SK-N-DZ (cell line): ENCODE measurements at places on chromosomes 2 and 18.

GRCh38 chr2:200655918-200656580 lies 70.2 kb downstream of the AOX1 start:
- no peak for DNase-seq

GRCh38 chr18:48750485-48751175 lies 200.1 kb downstream of the SMAD7 start:
- no peak for DNase-seq

GRCh38 chr18:65938592-65939372 lies 188.0 kb downstream of the CDH7 start:
- peak; percentile 57 for DNase-seq

- DNase-seq: no peak
Measured at GRCh38 chr2:101725515-101726192, 28.1 kb downstream of the MAP4K4 start.

- no peak for DNase-seq
Measured at GRCh38 chr18:53997064-53997463, 227.4 kb downstream of the MBD2 start.

GRCh38 chr2:217471319-217471718 lies 531.5 kb downstream of the TNS1 start:
- no peak for DNase-seq

- peak; percentile 66 for DNase-seq
Measured at GRCh38 chr2:47016172-47016913, 100.7 kb upstream of the MCFD2 start.

GRCh38 chr2:1544478-1545069 lies 131.3 kb downstream of the TPO start:
- no peak for DNase-seq

GRCh38 chr2:28670856-28671255 lies 80.8 kb upstream of the PPP1CB start:
- DNase-seq: no peak

- no peak for DNase-seq
Measured at GRCh38 chr18:67476585-67476984, 39.9 kb downstream of the DSEL start.

DNA sequence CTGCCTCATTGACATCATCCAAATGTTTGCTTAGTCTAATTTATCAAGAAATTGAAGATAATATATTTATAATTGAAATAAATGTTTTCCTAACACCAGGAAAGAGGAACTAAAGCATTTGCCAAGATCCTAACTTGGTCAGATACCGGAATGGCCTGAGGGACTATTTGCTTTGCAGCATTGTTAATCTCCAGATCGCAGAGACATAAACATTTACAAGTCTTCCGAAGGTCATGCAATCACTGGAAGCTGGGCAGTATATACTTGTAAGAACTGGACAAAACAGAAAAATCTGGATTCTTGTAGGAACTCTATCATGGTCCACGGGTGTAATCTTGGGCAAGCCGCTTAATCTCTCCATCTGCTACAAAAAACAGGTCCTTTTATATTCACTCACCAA lies 42.2 kb downstream of the CYBRD1 start:
- no peak for DNase-seq

GRCh38 chr2:10350761-10351160 lies 48.1 kb downstream of the HPCAL1 start:
- no peak for DNase-seq

DNA sequence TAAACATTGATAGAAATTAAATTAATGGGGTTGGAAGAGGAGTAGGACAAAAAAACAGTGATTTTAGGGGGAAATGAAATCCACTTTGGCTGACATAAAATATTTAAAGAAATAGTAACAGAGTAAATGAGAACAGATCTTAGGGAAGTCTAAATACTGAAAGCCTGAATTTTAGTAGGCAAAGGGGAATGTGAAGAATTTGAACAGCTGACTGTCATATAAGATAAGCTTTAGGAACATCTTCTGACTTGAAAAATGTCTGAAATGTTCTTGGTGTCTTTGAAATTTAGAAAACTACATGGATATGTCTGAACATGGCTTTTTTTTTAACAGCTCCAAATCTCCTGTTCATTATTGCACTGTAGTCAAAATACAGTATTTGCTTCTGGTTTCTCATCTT lies 150.3 kb downstream of the CALCRL start:
- DNase-seq: no peak

DNA sequence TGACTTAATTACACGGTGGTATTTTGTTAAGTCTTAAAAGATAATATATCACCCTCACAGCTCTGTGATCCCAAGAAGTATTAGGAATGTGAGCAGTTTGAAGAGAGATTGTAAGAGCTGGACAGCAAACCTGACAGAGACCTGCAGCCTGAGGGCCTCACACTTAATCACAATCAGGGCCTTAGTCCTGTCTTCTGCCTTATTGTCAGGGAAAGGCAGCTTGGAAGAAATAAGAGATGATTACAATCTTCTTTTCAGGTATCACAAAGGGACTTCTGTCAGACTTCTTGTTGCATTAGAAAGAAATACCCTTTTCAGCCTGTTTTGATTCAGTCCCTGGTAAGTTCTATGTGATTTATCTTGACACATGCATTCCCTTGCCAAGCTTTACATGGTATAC lies 1433.8 kb upstream of the SLC39A10 start:
- DNase-seq: no peak

- DNase-seq: no peak
Measured at GRCh38 chr18:37527395-37527794, 38.2 kb downstream of the CELF4 start.

GRCh38 chr18:8595445-8595844 lies 13.8 kb upstream of the RAB12 start:
- no peak for DNase-seq

- DNase-seq: no peak
Measured at GRCh38 chr18:46035696-46036680, 36.1 kb downstream of the PSTPIP2 start.

GRCh38 chr2:191840921-191841320 lies 6.0 kb downstream of the CAVIN2 start:
- no peak for DNase-seq

DNA sequence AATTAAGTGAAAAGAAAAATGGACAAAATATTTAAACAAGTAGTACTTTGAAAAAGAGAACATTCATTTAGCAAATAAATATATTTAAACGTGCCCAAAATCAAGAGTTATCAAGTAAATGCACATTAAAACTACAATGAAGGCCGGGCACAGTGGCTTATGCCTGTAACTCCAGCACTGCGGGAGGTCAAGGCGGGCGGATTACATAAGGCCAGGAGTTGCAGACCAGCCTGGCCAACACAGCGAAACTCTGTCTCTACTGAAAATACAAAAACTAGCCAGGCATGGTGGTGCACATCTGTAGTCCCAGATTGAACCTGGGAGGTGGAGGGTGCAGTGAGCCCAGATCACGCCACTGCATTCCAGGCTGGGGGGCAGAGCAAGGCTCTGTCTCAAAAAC lies 9.8 kb downstream of the STAM2 start:
- DNase-seq: no peak

DNA sequence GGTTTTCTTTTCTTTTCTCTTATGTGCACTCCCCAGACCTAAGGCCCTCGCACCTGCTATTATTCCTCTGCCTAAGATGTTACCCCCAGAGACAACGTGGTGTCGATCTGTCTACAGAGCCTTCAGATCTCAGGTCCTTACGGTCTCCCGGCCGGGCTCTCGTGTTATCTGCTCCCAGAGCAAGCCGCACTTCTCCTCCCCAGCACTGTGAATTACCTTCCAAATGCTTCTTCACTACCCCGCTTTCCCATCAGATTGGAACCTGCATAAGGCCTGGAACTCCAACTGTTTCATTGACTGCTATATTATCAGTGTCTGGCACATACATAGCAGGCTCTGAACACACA lies 71.2 kb upstream of the ODC1 start:
- no peak for DNase-seq

DNA sequence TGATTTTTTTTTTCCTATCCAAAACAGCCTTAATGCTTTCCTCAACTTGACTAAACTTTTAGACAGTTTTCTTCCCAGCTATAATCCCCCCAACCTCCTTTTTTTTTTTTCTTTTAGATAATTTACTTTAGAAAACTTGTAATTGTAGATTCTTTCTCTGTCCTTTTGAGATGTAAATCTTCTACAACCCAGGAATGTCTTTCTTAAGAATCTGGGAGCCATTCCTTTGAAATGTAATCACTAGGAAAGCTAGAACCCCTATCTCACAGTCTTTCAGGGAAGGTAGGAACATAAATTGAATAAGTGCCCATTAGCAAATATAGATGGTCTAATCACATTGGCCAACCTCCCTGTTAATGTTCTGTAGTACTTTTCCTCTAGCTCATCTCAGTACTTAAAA lies 285.4 kb downstream of the NUP35 start:
- DNase-seq: no peak

GRCh38 chr2:234629596-234629995 lies 132.7 kb upstream of the ARL4C start:
- no peak for DNase-seq

- no peak for DNase-seq
Measured at GRCh38 chr2:217971166-217971565, 31.6 kb downstream of the TNS1 start.

DNA sequence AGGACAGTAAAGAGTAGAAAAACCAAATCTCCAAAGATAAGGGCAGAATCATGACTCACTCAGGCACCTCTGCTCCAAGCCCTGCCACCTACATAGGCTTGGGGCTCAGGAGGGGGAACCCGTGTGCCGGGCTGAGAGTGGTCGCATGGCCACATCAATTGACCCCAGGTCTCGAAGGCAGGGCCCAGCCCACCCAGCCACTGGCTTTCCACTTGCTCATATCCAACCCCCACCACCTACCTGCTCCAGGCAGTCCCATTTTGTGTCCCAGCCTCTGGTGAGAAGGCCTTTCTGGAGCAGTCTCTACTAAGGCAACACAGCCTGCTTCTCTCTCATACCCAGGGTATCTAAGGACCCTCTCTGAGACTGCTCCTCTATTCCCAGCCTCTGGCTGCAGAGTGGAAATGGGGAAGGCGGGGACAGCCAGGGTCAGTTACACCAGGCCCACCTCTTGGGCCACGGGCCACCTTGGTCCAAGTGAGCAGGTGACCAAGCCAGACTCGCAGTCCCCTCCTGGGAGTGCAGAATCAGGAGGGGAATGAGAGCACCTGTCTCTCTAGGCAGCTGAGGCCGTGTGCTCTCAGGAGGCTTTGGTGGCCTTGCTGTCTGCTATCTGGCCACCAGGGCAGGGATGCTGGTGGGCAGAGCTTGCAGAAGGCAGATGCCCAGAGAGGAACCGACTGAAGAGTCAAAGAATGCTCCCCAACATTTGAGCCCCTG lies 20.8 kb downstream of the TFCP2L1 start:
- no peak for DNase-seq

DNA sequence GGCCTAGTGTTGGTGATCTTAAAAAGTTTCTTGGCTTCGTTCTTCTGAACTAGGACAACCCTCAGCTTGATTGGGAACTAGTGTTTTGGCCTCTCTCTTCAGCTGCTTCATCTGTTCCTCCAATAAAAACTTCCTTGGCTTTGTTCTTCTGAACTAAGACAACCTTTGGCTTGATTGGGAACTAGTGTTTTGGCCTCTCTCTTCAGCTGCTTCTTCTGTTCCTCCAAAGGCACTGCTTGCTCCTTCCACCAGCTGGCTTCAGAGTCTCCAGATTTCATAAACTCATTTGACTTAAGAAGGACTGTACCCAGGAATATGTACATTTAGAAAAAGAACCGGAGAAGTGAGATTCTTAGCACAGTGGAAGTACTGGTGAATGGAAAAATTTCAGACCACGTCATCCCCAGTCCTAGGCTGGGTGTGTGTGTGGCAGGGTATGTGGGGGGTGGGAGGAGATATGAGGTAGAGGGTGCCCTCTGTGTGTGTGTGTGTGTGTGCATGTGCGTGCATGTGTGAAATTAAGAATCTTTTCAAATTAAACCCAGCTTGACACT lies 20.4 kb downstream of the IL1R2 start:
- no peak for DNase-seq
